Stimulated activated CD4-positive, alpha-beta T cell treated with anti-CD3 and anti-CD28 coated beads, Interleukin-1b, Interleukin-23, amount 100 ng/mL, for 48 hours (primary cell): ENCODE measurements at places on chromosomes 1 and 21.

DNA sequence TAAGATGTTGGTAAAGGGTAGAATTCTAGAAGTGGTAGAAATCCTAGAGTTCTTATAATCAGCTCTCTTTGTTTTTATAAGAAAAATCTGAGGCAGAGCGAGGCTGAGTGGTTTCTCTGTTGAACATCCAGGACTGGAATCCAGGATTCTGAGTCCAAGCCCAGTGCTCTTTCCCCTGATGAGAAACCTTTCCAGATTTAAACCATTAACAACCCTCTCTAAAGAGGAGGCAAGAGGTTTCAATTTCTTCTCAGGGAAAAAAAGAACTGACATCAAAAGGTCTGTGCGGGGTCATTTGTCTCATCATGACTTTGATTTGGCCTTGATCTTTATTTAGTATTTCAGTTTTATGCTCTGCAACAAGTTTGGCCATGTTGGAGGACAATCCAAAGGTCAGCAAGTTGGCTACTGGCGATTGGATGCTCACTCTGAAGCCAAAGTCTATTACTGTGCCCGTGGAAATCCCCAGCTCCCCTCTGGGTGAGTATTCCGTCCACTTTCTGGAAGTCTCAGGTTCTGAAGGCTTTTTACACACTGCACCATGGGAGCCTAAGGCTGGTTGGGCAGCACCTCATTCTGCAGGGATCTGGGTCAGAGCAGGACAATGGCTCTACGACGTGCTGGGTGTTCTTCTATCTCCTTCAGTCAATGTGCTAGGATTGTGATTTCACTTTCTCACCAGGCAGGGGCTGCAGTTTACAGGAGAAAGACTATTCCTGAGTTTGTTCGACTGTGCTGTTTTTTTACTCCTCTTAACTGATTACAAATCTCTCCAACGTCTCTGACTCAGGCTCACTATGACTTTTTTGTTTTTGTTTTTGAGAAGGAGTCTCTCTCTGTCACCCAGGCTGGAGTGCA lies 18.9 kb upstream of the CCT8 start:
- DNase-seq = no peak

DNA sequence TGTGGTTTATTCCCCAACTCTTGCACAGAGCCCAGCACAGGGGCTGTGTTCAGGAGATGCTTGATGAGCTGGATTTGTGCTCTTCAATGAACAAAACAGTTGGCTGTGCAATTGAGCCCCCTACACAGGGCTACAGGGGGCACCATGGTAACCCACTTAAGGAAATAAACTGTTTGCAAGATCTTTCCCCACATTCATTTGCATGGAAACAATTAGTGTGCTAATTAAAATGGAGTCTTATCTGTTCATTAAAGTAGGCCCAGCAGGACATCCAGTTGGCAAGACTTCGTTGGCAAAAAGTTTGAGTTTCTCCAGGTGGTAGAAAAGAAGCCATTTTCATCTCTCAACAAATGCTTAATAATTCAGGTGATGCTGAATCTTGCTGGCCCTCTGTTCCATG lies 15.3 kb downstream of the KLHDC7A start:
- DNase-seq = no peak

DNA sequence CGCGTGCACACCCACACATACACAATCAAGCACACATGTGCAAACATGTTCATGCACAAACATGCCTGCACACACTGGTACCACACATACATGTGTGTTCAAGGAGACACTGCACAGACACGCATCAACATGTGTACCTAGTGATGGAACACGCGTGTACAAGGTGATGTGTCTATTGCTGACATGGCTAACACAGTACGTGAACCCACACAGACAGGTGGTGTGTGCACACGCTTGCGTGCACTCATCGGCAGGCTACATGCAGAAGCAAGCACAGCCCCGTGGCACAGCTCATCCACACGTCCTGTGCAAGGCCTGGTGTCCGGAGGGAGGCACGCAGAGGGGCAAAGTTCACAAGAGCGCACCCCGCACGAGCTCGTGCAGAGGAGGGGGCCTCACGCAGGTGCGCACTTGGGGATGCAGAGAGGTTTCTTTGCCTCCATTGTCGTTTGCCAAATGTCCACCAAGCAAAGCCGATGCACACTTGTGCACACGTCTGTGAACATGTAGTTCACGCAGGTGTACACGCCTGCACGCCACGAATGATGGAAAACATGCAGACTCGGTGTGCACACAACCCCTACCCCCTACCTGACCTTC lies 969 bp downstream of the ACAP3 start:
- no peak for DNase-seq

- DNase-seq = no peak
Observed at GRCh38 chr1:157085421-157085820, 14.2 kb downstream of the ETV3L start.

DNA sequence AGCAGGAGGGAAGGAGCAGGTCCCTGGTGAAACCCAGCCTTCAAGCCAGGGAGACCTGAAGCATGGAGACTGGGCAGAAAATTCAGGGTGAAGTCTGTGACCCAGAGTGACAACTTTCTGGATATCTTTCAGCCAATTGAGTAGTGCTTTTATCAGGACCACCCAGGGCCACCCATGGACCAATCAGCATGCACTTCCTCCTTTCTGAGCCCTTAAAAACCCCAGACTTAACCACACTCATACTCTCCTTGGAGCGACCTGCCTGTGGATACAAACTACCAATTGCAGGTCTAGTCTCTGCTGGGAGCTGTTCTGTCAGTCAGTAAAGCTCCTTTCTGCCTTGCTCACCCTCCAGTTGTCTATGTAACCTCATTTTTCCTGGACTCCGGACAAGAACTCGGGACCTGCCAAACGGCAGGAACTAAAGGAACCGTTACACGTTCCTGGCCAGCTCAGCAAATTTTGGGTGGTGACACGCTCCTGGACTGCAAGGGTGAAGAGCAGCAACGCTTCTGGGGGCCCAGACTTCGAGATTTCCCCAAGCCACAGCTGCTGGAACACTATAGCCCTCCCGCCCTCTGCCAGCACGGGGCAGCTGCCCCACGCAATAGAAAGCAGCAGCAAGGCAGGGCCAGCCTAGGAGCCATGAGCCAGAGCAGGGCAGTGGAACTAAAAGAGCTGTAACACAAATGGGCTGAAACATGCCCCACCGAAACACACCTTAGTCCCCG lies 1183.4 kb downstream of the AMY1C start:
- DNase-seq = no peak

- no peak for DNase-seq
Observed at GRCh38 chr1:9759939-9760338, 63.8 kb downstream of the CLSTN1 start.

GRCh38 chr1:26537951-26538352 lies 8.4 kb downstream of the RPS6KA1 start:
- no peak for DNase-seq
